ENCODE measurements at places on chromosomes 1 and 21. TPM values are rescaled to one million over a fixed set of nuclear protein-coding genes. Genes with fewer than 3 reads are reported as not detected.

The TSHB gene
- total RNA-seq, result not detected

The NUDT4B gene
- total RNA-seq, result 0.98 TPM

The CORT gene
- total RNA-seq, result 0.98 TPM

The OXCT2 gene
- total RNA-seq, result 0.44 TPM

The AGL gene
- total RNA-seq, result 229 TPM

The SHE gene
- 8.2 TPM for total RNA-seq
